ENCODE measurements at places on chromosomes 1 and 21.
A peak's percentile ranks its signal among the peaks of the same experiment; 100 is the strongest.

GRCh38 chr21:26159869-26160268 lies 10.7 kb downstream of the APP start:
- DNase-seq: no peak

DNA sequence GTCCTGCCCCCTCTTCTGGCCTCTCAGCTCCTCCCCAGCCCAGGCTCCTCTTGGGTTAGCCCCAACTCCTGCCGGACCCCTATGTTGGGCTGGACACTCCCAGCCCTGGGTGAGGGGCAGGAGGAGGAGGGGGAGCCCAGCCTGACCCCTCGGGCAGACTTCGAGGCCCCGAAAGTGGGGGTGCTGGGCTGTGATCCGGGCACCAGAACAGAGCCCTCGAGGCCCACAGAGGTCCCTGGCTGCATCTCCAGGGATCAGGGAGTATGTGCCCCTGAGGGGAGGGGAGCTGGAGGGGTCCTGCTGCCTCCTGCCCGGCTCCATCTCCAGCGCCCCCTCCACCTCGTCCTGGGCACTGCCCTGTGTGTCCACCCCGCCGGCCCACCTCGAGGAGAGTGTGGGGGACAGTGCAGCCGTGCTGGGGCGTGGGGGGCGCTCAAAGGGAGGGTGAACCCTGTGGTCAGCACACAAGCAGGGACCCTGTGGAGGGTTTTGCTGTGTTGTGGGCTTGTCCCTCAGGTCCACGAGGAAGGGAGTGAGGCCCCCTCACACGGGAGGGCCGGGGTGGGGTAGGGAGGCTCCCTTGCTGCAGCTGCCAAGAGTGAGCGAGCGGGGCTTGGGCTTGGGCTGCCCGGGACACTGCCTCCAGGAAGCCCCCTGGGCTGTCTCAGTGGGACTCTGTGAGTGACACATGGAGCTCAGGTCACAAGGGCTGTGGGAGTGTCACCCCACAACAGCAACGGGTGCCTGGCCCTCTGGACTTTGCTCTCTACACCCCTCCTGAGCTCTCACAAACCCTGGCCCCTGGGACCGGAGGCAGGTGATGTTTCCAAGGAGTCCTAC lies 54.4 kb downstream of the COL18A1 start:
- no peak for DNase-seq

GRCh38 chr21:46356494-46357334 lies 32.8 kb downstream of the PCNT start:
- no peak for DNase-seq

GRCh38 chr1:233304489-233305102 lies 9.1 kb upstream of the PCNX2 start:
- no peak for DNase-seq

DNA sequence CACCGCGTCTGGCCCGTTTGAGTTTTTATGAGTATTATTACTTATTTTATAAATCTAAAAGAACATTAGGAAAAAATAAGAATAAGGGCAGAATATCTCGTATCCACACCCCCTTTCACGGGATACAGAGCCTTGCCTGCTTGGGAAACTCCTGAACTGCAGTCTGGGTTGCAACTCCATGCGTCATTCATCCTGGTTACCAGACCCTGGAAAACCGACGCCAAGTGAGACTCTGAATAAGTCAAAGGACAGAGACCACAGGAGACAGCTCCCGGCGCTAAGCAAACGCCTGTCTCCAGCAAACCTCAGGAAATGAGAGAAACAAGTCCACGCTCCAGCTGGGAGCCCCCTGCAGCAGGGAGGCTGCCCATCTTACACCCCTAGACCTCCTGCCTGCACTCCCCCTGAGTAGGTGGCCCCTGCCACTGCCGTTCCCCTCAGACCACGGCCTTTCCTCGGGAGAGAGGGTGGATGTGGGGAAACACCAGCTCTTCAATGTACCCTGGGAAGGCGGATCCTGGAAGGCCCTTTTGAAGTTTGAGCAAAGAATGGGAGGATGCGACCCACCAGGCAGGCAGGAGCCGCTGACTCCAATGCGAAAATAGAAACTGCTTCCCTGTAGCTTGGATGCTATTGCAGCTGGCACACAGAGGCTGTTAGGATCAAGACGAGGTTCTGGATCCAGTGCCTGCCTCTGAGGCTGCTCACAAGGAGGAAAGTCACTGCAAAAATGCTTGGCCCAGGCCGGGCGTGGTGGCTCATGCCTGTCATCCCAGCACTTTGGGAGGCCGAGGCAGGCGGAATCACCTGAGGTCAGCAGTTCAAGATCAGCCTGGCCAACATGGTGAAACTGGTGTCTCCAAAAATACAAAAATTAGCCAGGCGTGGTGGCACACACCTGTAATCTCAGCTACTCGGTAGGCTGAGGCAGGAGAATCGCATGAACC lies 37.7 kb upstream of the GPR157 start:
- peak; percentile 87 for DNase-seq

DNA sequence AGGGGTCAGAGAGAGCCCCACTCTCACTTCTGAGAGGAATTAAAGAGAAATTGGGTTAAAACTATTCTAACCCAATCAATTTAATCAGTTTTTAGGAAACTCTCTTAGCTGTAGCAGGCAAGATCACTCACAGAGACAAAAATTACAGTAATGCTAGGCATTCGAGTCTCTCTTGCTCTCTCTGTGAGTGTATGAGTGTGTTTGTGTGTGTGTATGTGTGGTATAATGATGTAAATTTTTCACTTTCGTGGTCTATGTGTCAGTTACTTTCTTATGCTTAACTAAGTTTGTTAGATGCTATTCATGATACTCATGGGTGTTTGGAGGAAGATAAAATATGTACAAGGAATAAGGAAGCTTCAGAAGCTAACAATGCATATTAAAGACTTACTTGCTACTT lies 131.3 kb downstream of the FASLG start:
- peak; percentile 71 for DNase-seq

- DNase-seq: peak; percentile 63
These were observed 29.8 kb downstream of the C1orf116 start for GRCh38 chr1:207002724-207003146.

GRCh38 chr1:53652441-53653199 lies 86.3 kb downstream of the GLIS1 start:
- DNase-seq: no peak

DNA sequence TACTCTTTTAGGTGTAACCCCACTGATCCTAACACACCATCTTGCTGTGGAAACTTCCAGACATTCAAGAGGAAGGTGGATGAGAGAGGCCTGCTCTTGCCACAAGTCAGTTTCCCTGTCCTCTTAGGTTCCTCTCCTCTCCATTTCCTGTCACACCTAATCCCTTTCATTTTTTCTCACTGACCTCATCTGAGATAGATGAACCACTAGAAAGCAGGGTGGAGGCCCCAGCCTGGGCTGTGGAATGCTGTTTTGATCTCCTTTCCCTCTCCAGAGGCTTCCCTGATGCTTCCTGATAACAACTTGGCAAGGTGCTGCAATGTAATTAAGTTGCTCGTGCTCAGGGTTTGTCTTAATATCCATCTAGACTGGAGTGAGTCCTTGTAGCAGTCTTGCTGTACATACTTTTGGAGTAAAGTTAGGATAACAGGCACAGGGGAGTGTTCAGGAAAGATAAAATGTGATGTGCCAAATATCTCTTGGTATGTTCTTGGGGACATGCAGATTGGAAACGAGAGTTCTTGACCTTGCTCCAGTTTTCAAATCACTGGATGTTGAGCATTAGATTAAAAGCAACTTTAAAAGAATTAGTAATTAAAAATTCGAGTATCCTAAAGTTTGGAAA lies 11.2 kb downstream of the LRRC42 start:
- DNase-seq: peak; percentile 68

- peak; percentile 75 for DNase-seq
These were observed at the start of gene ELOVL1 for GRCh38 chr1:43367904-43368645. TSS of gene ELOVL1 (minus strand) at chr1:43368011. CDS start at chr1:43365609, 2,402 bp downstream.

GRCh38 chr1:167114725-167115124 lies 20.9 kb downstream of the STYXL2 start:
- no peak for DNase-seq

All from astrocyte (in vitro differentiated cells and primary cell).